GM23248 (cell line): ENCODE measurements at places on chromosomes 11 and 22.

- peak; percentile 80 for DNase-seq
These were observed 2.4 kb downstream of the VPS37C start for GRCh38 chr11:61158691-61159381.

DNA sequence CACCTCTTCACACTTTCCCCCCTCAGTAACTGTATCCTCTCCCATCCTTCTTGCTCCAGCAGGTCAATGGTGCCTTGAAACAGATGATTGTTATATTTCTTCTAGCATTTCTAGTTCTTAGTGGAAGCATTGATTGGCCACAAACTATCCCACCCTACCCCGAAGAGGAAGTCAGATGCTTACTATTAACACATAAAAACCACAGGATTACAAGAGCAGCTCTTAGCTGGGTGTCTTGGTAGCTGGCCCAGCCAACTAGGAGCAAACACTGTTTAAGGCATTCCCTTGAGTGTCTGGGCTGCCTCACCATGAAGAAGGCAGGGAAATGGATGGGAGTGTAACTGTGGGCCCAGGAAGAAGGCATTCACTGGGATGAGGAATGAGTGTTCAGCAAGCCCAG lies 176.6 kb downstream of the GRIK4 start:
- no peak for DNase-seq

GRCh38 chr11:66559142-66559865 lies 9.1 kb downstream of the CTSF start:
- DNase-seq, result peak; percentile 59

DNA sequence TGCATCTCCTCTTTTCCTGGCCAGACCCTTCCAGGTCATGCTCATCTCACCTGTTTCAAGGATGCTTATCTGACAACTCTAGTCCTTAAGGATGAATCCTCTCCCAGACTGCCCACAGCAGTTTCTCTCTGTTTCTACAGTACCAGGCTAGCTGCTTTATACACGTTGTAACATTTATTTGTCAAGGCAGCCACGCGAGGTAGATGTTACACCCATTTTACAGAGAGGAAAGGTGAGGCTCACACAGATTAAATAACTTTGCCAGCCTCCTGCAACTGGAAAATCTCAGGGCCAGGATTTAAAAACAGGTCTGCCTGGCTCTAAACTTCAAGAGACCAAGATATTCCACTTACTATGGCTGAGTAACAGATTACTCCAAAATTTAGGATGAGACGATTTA lies 45.7 kb upstream of the E2F8 start:
- DNase-seq, result no peak

DNA sequence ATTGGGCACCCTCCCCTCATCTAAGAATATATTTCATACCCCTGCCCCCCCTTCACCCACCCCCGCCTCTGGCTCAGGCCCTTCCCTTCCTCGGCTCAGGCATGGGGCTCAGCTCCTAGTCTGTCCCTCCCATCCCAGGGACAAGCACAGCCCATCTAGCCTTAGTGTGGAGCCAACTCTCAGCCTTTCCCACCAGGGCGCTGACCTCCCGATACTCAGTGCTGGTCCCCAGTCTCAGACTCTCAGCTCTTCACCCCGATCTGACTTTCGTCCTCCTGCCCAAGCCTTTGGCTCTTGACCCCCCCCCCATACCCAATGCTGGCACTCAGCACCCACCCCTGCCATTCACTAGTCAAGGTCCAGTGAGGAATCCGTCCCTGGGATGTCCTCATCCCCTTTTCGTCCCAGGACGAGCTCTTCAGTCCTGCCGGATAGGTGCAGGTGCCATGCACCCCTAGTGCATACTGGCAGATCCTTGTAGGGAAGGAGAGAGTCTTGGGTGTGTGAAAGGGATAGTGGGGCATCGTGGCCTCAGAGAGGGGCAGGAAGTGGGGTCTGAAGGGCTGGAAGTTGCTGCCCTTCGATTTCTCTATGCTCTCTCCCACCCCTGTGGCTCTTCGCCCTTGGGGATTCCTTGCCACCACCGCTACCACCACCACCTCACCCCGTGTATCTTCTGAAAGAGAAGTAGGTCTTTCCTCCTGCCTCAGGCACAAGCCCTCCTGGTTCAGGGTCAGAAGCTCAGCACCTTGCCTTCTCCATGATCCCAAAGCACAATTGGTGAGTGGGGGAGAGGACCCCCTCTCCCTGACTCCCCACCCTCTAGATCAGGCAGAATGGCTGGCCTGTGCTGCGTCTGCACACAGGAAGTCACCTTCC lies 2.4 kb downstream of the TPBGL start:
- no peak for DNase-seq

- DNase-seq, result no peak
These were observed 82.4 kb upstream of the VPREB1 start for GRCh38 chr22:22161924-22162851.

DNA sequence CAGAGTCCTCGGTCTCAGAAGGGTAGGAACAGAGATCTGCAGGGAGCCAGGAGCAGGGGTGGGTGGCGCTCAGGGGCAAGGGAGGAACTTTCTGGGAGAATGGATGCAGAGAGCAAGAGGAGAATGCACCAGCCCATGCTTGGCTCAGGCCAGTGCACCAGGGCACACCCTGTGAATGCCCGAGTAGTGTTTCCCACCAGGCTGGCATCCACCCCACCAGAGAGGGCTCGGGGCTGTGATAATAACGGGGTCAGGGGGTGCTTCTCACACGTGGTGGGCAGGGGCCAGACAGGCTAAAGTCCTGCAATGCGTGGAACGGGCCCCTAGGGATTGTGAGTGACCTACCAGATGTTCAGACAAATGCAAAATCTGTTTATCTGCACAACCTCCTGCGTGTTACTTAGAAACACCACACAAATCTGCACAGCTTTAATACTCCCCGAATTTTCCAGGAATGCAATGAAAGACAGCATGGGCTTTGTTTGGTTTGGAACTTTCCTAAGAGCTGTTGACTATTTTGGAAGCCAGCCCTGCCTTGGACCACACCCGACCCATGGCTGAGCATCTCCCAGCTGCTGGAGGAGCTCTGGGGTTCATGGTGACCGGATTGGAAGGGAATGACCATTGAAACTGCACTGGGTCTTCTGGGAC lies 368.3 kb downstream of the SHANK2 start:
- DNase-seq, result peak; percentile 23

DNA sequence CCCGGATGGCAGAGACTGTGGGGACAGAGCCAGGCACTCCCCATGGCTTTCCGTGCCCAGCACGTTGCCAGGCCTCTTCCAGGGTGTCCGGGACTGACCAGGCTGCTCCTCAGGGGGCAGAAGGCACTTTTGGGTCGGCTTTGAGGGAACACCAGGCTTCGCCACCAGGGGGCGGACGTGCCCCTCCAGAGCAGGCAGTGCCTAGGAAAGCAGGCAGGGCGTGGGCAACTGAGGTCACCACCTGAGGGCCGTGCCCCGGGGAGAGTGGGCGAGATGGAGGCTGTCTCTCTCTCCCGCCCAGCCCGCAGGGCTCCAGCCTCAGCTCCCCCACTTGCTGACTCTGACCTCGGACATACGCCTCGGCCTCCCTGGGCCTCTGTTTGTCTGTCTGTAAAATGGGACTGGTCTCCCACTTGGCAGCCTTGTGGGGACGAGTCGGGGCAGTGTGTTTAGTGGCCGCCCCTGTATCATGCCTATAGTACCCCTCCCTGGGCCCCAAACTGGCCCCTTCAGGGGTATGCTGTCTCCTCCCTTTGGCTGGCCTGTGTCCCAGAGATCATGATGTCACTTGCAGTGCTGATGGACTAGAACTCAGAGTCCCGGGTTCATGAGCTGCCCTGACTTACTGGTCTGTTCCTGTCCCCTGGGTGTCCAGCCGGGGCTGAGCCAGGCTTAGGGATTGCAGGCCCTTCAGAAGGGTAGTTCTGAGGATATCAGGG lies 4.4 kb upstream of the PRR5 start:
- peak; percentile 87 for DNase-seq

GRCh38 chr11:70226183-70226582 lies 23.1 kb downstream of the FADD start:
- no peak for DNase-seq

- DNase-seq, result peak; percentile 47
These were observed 5.2 kb downstream of the POLD4 start for GRCh38 chr11:67347964-67348749.

- no peak for DNase-seq
These were observed 5.7 kb downstream of the LRP4 start for GRCh38 chr11:46912526-46913150.

DNA sequence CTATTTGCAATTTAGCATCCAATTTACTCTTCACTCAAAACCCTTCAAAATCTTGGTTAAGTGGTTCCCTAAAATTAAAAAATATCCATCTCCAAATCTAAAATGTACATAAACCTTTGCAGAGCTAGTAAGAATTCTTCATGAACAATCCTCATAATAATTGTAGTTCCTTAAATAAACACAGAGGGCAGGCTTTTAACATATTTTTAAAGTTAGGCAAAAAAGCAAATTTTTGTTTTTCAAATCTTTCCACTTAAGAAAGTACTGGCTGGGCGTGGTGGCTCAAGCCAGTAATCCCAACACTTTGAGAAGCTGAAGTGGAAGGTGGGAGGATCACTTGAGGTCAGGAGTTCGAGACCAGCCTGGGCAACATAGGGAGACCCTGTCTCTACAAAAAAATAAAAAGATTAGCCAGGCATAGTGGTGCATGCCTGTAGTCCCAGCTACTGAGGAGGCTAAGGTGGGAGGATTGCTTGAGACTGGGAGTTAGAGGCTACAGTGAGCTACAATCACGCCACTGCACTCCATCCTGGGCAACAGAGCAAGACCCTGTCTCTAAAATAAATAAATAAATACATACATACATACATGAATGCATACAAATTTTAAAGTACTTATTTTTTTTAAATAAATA lies 25.1 kb upstream of the PLAAT3 start:
- DNase-seq, result peak; percentile 74

GRCh38 chr22:46619830-46620501 lies at the start of gene GRAMD4:
Gene GRAMD4 (plus strand): TSS chr22:46620386. CDS start chr22:46626800, 6,414 bp downstream.
- DNase-seq, result peak; percentile 11

- DNase-seq, result no peak
These were observed 14.7 kb upstream of the IFT27 start for GRCh38 chr22:36790648-36791047.

- DNase-seq, result no peak
These were observed 54.4 kb downstream of the LINC01488 start for GRCh38 chr11:69535908-69536307.

DNA sequence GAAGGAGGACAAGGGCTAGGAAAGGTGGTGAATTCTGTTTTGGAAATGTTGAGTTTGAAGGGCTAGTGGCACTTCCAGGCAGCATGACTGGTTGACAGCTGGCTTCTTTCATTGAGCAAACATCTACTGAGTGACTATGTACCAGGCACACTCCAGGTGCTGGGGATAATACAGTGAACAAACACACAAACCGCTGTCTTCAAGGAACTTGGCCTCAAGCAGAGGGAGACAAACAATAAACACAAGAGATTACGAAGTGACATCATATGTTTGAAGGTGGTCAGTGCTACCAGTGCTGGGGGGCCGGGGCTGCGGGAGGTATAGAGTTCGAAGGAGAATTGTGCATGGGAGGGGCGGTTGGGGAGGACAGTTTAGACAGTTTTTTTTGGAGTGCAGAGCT lies 197.0 kb upstream of the SORL1-AS1 start:
- no peak for DNase-seq

DNA sequence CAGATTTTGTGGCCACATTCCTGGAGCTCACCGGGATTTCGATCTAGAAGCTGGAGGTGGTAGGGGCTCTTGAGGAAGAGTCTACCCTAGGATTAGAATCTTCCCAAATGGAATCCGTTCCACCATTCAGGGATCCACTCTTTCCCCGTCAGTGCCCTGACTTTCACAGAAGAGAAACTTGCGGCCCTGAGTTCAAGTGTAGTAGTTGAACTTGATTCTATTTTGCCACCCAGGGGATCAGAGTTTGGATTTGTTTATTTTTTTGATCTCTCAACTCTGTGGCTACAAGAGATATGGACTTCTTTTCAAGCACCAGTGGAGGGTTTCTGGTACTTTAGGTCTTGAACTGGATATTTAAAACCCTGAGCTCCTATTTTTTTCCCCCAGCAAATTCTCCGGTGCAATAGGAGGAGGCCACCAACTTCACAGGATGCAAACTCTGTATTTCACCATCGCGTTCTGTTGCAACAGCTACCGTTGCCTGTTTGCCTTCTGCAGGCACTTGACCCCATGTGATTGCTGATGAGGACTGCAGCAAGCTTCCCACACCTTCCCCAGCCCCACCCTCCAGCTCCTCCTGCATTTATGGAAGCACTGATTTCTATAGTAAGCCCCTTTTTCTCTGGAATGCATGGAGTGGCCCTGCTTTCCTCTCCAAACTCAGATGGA lies 14.8 kb upstream of the MRGPRF start:
- DNase-seq, result no peak

DNA sequence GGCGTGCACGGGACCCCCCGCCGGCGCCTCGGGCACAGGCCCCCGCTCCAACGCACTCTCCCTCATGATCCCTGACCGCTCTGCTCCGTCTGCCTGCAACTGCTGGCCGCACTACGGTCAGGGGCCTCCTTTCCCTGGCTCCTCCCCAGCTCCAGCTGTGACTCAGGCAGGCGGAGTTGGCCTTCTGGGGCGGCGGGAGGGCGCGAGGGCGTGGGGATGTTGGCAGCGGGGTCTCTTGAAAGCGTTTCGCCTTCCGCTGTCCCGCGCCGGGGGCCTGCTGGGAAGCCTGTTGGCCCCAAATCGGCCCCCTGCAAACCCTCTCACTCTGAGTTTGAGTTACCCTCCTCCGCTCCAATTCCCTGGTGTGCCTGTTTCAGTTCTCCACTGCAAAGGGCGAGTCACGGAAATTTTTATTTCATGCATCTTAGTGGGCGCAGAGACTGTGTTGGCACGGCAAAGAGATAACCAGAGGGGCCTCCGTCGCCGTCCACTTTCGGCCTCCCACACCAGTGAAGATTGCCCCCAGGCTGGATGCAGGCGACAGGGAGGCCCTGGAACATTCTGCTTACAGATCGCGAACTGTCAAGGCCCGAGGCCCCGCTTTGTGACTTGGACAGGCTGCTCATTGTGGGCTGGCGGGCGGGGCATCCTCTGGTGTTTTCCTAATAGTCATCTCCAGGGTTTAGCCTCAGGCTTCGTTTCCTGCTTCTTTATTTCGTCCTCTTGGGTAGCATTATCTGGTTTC lies at the start of gene CAVIN3:
Gene CAVIN3 (minus strand): TSS at position 91 of the 745 bp plus-strand sequence. CDS start 25 bp downstream, at position 66.
- DNase-seq, result peak; percentile 97

- no peak for DNase-seq
These were observed 937.0 kb downstream of the NTM start for GRCh38 chr11:132307309-132308020.

DNA sequence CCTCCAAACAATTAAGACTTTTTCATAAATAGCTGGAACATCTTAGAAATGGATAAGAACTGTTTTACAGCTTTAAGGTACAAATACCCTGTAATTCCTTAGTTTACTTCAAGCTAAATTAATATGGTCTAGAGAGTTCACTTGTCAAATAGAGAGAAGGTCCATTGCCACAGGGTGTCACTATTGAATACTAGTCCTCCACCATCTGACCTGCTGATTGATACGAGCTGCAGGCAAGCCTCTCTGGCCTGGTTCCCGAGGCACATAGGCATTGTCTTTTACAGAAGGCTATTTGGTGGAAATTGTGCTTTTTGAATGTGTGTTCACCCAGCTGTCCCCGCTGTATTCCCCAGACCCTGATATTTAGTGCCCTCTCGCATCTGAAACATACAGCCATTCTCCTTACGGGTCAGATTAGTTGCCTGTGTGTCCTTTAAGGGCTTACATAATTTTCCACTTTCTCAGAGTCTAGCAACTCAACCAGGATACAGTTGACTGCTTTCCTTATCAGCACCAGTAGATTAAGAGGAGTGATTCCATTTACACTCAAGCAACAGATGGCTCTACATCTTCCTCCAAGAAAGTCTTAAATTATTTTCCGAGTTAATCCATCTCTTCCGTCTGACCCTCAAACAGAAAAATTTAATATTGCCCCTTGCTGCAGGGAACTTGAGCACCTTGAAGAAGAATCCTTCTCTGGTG lies 788.8 kb upstream of the FAT3 start:
- no peak for DNase-seq

GRCh38 chr11:1163911-1164735 lies 6.4 kb downstream of the MUC5AC start:
- DNase-seq, result no peak
